AG10803 (cell line): ENCODE measurements at places on chromosomes 2 and 18.

- DNase-seq, result no peak
These were observed 362.3 kb upstream of the KCNJ3 start for GRCh38 chr2:154336201-154336600.

DNA sequence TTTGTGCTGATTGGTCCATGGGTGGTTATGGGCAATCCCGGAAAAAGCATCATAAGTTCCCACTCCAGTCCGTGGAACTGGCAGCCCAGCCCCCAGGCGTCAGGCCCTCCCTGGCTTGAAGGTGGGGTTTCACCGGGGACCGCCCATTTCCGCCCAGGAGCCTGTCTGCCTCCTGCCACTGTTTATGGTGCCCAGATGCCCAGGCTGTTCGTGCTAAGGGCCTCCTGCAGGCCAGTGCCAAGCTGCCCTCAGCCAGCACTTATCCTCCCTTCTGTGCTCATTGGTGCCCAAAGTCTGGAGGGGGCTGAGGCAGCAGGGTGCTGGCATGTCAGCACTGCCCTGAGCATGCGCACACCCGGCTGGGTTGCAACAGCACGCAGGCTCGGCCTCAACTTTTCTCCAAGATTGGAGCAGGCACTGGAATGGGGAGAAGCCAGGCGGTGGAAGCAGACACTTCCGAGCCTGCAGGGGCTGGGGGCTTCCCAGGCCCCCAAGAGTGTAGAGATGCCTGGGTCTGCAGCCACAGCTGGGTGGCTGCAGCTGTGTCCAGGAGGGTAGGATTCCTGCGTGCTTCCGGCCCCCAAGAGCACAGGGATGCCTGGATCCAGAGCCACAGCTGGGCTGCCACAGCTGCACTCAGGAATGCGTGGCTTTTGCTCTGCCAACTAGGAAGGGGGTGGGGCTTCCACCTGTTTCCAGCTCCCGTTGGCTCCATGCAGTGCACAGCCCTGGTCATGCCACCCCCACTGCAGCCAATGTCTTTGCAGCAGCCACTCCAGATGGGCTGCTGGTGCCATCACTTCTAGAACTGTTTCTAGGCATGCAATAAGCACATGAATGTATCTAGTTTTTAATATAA lies 74.0 kb downstream of the AGPS start:
- DNase-seq, result no peak

- peak; percentile 47 for DNase-seq
These were observed 63.8 kb downstream of the ACTR2 start for GRCh38 chr2:65291216-65292105.

DNA sequence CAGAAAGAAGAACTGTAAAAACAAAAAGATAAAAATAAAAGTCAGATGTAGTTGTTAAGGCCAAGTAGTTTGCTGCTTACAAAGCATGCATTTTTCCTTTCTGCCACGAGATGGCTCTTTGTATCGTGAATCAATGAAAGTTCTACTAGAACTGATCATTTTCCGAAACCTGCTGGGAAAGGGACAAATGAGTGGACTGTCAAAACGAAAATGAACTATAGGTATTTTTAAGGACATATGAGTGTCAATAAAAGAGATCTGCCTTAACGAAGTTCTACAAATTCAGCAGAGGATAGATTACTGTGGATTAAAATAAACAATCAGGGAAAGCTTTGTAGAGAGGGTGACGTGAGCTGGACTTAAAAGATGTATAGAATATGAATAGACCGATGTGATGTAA lies 15.0 kb upstream of the ELOA2 start:
- peak; percentile 64 for DNase-seq

GRCh38 chr2:135664623-135665068 lies 77.0 kb upstream of the UBXN4 start:
- peak; percentile 9 for DNase-seq

GRCh38 chr18:28331551-28331950 lies 154.6 kb upstream of the CDH2 start:
- no peak for DNase-seq

DNA sequence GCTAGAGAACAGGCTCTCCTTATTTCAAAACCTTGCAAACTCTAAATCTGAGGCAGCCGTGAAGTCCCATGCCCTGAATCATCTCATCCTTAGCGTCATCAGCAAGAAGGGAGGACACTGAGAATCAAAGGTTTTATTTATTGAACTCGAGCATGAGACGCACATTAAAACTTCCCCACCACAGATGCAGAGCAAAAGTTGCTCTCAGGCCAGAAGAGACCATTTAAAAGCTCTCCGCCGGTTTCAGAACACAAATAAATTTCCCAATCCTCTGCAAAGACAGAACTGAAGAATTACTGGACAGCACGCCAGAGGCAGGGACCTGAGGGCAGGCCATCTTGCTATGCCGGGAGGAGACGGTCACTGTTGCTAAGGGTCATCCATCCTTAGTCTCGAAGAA lies 1.3 kb downstream of the AMMECR1L start:
- DNase-seq, result peak; percentile 80

DNA sequence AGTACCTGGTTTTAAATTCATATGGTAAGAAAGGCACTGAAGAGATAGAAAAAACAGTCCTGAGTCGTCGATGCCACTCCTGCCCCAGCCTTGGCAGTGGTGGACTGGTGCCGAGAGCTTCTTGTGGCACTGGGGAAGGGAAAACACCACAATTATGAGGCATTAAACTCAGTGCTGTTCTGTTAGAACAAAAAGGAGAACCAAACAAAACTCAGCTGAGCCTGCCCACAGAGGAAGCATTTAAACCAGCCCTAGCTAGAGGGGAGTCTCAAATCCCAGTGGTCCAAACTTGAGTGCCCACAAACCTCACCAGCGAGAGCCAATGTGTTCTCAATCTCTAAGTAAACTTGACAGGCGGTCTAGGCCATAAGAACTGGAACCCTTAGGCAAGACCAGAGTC lies 1254.5 kb upstream of the FAM98A start:
- DNase-seq, result no peak

DNA sequence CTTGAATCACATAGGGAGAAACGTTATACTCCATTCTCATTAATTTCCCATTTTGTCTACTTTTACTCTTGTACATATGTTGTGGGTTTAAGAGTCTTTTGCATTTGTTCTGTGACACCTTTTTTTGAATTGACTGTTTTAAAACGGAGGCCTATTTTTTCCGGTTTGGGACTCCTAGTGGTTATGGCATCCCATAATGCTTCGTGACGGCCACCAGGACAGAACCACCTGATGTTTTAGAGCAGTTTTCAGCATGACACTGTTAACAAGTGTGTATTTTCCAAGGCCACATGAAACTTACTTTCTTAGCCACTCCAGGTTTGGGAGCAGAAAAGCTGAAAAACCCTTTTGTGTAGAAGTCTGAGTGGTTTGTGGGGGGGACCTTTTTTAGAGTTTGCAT lies 8.4 kb downstream of the SOX11 start:
- no peak for DNase-seq

- no peak for DNase-seq
These were observed 2.4 kb downstream of the DNAJB2 start for GRCh38 chr2:219281588-219281987.

- DNase-seq, result no peak
These were observed 30.7 kb upstream of the TXNDC2 start for GRCh38 chr18:9854801-9855676.

- peak; percentile 64 for DNase-seq
These were observed 30.4 kb downstream of the LBH start for GRCh38 chr2:30261695-30262211.

DNA sequence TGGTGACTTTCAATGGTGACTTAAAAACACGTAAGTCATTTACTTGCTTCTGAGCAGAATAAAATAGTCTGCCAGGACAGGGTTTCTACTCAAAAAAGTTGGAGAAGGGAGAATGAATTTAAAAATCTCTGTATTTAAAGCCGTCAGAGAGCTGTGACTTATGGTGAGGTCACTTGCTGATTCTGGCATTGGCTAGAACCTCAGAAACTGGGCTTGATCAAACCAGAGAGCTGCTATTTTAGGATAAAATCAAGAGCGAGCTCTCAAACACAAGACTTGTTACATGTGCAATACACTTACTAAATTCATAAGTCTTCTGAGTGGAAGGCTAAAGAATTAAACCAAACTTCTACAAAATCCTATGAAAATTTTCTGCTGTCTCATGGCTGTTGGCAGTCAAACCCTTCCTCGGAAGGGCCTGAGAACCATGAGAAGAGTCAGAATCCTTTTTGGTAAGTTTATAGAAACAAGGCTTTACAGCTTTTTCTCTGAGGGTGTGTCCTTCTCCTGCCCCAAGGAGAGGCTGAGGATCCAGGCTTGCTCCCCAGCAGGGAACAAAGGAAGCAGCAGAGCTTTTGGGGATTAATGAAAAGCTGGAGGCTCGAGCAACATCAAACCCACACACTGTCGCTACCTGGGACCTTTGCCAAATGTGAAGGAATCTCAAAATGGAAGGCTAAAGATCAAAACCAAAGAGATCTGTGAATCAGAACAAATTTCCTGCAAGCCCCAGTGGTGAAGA lies 816.4 kb downstream of the SOCS6 start:
- no peak for DNase-seq

DNA sequence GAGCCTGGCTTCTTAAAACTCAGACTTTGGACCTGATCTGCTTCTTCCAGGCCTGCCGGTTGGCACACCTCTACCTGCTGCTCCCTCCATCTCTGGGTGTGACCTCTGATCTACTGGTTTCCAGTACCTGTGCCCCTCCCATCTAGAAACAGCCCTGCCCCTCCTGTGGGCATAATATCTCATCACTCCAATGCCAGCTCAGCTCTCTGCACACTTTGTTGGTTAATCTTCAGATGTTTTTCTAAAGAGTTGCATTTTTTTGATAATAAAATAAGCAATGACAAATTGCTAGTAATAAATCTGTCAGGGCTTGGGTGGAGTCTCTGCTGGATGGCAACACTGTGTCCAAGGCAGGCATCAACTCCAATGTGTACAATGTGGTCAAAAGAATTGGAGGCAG lies 89.6 kb upstream of the PPP1CB start:
- DNase-seq, result no peak

GRCh38 chr2:113238871-113239839 lies 39.6 kb downstream of the PAX8 start:
- no peak for DNase-seq

DNA sequence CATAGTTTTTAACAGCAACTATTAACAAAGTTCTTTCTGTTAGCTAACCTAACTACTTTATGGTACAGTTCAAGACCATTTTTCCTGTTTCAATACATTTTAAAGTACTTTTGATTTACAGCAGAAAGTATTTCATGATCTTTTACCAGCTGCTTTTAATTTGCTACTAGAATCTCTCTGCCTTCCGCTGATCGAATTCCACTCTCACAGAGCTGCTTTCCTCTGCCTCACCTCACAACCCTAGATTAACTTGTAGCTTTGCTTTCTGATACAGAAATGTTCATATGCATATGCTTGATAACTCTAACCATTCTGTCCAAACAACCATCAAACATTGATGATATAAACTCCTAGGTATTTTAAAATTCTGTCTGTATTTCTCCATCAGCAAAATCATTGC lies 463.2 kb upstream of the ZEB2 start:
- DNase-seq, result no peak

DNA sequence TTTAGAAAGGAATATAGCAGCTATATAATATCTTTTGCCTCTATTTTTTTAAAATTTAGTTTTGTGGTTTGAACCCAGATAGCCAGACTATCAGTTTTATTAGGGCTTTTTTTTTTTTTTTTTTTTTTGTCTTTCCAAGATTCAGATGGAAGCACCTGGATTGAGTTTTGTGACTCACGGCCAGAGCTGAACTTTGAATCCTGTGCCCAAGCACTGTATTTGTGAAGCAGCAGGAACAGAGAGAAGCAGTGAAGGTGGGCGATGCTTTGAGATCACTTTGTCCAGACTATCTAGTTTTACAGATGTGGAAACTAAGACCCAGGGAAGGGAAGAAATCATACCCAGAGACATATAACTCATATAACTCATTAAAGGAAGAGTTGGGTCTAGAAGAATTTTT lies 33.9 kb downstream of the RPL37A start:
- no peak for DNase-seq

DNA sequence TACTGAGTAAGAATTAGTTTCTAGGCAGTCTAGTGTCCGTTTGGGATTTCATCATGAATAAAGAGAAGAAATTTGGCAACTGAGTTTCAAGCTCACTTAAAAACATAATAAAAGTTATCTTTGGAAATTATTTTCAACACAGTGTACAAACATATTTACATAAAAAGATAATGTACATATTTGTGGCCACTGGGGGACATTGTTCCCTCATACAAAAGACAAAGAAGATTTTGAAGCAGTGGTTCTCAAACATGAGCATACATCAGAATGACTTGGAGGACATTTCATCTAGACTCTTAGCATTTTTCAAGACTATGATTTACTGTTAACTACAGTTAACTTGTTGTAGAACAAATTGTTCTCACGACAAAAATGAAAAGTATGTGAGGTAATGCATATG lies 15.7 kb upstream of the TTC21B start:
- DNase-seq, result no peak

GRCh38 chr2:104849618-104850141 lies 4.2 kb upstream of the POU3F3 start:
- DNase-seq, result peak; percentile 60

DNA sequence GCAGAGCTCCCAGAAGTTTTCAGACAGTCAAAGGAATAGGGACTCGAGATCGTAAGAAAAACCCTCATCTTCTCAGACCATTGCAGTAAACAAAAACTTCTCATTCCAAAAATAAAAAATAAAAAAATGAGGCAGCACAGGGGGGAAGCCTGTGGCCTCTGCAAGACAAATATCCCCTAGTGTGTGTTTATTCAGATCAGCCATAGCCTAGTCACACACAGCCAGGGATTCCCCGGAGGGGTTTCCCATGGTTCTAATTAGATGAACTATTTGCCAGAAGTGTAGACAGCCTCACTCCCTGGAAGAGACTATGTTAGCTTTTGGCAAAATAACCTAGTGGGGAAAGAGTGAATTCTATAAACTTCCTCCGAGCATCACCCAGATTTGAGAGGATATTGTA lies 122.9 kb upstream of the KLF7 start:
- no peak for DNase-seq

GRCh38 chr2:114192362-114192761 lies 250.1 kb upstream of the DPP10 start:
- no peak for DNase-seq

- DNase-seq, result no peak
These were observed 1253.5 kb upstream of the CDH2 start for GRCh38 chr18:29430416-29430815.

DNA sequence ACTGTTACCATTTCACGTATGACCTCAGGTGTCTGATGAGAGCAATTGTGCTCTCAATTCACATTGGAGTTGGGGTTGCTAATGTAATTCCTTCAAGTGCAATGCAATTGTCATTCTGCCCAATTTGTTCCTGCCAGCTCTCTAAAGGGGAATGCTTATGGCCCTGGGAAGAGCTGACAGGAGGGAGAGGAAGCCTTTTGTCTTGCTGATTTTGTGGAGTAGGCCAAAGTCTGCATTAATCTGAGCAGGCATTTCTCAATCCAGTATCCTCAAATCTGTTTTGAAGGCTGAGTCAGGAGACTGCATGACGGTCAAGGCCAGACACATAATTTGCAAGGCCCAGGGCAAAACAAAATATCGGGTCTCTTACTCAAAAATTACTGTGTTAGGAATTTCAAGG lies 326.4 kb upstream of the SPHKAP start:
- peak; percentile 10 for DNase-seq
